ENCODE measurements at places on chromosomes 2 and 18.
A peak's percentile ranks its signal among the peaks of the same experiment; 100 is the strongest.

GRCh38 chr2:35857498-35857897, 498.1 kb upstream of the CRIM1 start:
- DNase-seq: no peak

DNA sequence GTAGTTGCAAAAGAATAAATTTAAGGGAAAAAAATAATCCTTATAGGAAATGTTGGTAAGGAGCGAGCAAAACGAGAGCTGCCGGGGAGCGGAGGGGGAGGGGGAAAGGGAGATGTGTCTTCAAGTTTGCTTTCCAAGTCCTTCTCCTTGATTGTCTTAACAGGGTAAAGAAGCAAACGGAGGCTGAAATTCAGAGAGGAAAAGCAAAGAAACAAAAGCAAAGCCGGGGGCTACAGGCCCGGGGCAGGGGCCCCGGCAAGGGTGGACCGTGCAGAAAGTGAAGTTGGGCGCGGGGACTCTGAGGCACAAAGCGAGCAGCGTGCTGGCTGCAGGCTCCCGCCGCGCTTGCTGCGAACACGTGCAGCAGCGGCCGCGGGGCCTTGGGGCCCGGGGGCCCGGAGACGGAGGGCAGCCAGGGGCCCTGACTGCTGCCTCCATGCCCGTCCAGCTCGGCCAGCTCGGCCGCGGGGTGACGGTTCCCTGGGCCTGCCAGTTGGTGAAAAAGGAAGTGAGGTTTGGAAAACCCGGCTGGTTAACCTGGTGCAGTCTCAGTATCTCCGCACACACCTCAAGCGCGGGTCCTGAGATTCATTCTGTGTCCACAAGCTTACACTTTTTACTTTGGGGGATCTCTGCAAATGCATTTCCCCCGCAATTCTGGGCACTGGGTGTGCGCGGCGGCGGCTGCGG, 4.1 kb downstream of the BCL11A start:
- no peak for DNase-seq

DNA sequence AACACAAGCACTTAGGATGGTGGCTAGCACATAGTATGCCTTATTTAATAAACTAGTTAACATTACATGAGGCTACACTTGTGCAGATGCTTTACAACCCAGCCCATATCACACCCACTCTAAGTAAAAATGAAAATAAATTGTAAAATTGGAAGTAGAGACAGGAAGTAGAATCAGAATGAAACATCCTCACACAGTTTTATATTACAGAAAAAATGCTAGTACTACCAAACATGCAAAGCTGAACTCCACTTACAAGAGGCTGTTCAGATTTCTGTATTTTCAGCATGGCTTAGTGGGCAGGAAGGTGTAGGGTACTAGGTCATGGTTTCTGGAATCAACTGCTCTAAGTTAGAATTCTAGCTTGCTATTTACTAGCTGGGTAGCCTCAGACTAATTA, 18.2 kb upstream of the CRIM1 start:
- no peak for DNase-seq

DNA sequence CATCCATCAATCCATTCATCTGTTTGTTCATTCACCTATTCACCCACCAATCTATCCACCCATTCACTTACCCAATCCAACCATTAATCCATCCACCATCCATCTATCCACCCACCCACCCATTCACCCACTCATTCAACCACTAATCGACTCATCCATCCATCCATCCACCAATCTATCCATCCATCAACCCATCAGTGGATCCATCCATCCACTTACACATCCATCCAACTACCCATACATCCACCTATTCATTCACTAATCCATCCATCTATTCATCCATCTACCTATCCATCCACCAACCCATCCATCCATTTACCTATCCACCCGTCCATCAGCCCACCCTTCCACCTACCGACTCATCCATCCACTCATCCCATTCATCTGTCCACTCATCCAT, 11.3 kb downstream of the MYO7B start:
- DNase-seq: no peak

- DNase-seq: no peak
Observed at GRCh38 chr2:65835975-65836549, 403.7 kb upstream of the SPRED2 start.

- no peak for DNase-seq
Observed at GRCh38 chr18:74520096-74520833, 14.0 kb upstream of the CNDP1 start.

GRCh38 chr2:221553333-221553732, 18.8 kb downstream of the EPHA4 start:
- peak; percentile 57 for DNase-seq

All from cerebellum (tissue), 4 donors.